Putamen (tissue), 1 donor: ENCODE measurements at places on chromosomes 13 and 19.

GRCh38 chr19:45154064-45154827 lies 6.5 kb downstream of the NKPD1 start:
- no peak for DNase-seq

GRCh38 chr13:41942462-41943094 lies 18.3 kb downstream of the VWA8 start:
- DNase-seq: no peak

- no peak for DNase-seq
Measured at GRCh38 chr13:114149774-114150740, 17.6 kb upstream of the RASA3 start.

DNA sequence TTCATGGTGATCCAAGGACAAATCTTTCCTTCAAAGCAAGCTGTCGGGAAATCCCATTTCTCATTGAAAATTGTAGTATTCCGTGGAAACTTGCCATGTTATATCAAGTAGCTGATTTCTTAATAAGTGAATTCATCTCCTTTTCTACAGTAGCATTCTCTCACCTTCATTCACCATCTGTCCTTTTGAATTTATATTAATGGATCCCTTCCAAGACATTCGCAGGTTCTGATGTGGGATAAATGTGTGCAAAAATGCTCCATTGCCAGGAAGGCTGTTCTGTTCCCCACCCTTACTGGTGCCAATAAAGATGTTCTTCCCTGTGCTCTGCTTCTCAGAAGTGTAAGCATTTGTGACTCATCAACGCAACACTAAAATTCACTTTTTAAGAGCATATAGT lies 36.2 kb downstream of the AMER2 start:
- no peak for DNase-seq
